ENCODE measurements at places on chromosomes 6 and 20. TPM values are rescaled to one million over a fixed set of nuclear protein-coding genes. Genes with fewer than 3 reads are reported as not detected.

DNA sequence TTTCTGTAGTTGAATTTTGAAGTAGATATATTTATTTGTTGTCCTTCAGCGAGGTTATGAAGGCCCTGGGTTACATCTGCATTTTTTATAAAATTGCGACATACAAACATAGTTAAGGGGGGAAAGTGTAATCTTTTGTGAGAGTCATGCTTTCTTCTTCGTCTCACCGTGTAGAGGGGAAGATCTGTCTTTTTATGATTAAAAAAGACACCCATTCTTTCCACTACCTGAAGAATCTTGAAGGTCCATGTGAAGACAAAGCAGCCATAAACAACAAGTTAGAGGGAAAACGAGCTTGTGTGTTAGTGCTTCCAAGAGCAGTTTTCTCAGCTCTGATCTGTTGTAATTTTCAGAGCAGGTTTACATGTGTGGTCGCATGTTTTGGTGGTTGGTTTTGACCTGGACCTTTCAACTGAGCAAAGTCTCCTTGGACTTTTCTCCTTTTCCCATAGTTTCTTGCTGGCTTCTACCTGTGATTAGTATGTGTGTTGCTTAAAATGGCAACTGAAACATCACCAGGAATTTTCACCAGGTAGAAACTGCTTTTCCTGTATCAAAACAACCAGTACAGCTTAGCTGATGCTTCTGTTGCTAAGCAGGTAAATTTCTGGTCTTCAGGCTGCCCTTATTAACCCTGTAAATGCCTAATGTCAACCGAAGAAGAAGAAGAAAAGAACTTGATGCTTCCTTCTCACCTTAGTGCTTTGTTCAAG, 37.3 kb downstream of the RREB1 start:
- no peak overlapping the region for H3K27ac ChIP-seq
- DNase-seq, result no peak
- H3K27me3 ChIP-seq, result no peaks in the 10 kb centered on the region
- peaks cover 23% of the 10 kb centered on the region for H3K4me1 ChIP-seq
- no peaks in the 10 kb centered on the region for H3K36me3 ChIP-seq

- no peak for DNase-seq
- peaks cover 14% of the 10 kb centered on the region for H3K4me1 ChIP-seq
- H3K4me3 ChIP-seq, result no peak overlapping the region
- no peaks in the 10 kb centered on the region for H3K27me3 ChIP-seq
- H3K27ac ChIP-seq, result no peak overlapping the region
These were observed 20.9 kb downstream of the KCTD20 start for GRCh38 chr6:36463676-36464075.

SNTA1 gene
- 6.1 TPM for total RNA-seq

SMIM8 gene
- total RNA-seq, result 8.2 TPM

DNA sequence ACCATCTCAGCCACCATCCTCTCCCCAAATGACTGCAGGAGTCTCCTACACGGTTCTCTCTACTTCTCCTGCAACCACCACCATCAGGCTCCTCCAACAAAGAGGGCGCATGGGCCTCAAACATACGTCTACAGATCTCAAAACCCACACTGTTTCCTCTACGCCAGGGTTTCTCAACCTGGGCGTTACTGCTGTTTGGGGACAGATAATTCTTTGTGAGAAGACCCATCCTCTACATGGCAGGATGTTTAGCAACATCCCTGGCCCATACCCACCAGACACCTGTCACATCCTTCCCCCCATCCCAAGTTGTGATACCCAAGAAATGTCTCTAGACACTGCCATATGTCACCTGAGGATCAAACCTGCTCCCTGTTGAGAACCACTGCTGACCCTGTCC, 45.0 kb downstream of the ELMO2 start:
- peaks cover 8% of the 10 kb centered on the region for H3K4me1 ChIP-seq
- H3K4me3 ChIP-seq, result no peak overlapping the region
- H3K27me3 ChIP-seq, result no peaks in the 10 kb centered on the region
- peaks cover 12% of the 10 kb centered on the region for H3K36me3 ChIP-seq

DNA sequence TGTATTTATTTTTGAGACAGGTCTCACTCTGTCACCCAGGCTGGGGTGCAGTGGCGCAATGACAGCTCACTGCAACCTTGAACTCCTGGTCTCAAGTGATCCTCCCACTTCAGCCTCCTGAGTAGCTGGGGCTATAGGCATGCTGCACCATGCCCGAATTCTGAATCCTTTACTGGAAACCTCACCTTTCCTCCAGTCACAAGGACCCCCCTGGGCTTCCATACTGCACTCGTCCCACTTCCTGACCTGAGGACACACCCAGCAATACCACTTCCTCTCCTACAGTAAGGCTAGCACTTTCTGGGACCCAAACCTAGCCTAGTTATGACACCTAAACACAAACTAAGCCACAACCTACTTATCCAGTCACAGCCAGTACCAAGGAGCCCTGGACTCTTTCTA, 68.2 kb downstream of the FAM217A start:
- DNase-seq, result no peak
- H3K27ac ChIP-seq, result no peak overlapping the region
- no peak overlapping the region for H3K4me3 ChIP-seq
- H3K4me1 ChIP-seq, result no peaks in the 10 kb centered on the region
- H3K27me3 ChIP-seq, result no peaks in the 10 kb centered on the region

GRCh38 chr20:34023937-34024722, 30.4 kb downstream of the RALY start:
- H3K27me3 ChIP-seq, result no peaks in the 10 kb centered on the region
- H3K4me3 ChIP-seq, result no peak overlapping the region
- DNase-seq, result no peak
- no peak overlapping the region for H3K27ac ChIP-seq

- no peak for DNase-seq
- H3K36me3 ChIP-seq, result no peaks in the 10 kb centered on the region
- H3K27me3 ChIP-seq, result no peaks in the 10 kb centered on the region
- no peaks in the 10 kb centered on the region for H3K4me1 ChIP-seq
- no peak overlapping the region for H3K4me3 ChIP-seq
These were observed 106.2 kb downstream of the DTD1 start for GRCh38 chr20:18694071-18694470.
